ENCODE measurements at places on chromosomes 4 and X. TPM values are rescaled to one million over a fixed set of nuclear protein-coding genes. Genes with fewer than 3 reads are reported as not detected.

DNA sequence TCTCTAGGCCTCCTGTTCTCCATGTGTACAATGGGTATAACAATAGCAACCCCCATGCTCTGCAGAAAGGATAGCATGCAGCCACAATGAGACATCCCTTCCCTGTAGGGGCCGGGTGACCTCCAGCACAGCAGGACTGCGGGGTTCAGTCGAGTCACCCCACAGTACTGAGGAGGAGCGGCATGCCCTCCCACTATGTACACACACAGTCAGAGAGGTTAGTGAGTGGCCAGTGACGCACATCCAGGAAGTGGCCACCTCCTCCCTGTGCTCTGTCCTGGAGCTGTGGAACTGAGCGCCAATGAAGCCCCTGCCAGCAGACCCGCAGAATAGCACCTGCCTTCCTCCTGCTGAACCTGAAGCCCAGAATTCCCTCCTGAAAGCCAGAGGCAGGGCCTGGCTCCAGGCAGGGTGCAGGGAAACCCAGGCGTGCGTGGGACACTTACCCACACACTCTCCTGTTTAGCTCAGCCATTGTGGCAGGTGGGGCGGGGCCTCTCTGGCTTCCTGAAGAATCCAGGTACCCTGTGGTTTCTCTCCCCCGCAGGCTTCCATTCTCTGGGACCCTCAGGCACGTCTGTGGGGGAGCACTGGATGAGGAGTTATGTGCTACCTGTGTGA lies 50.0 kb downstream of the WFS1 start:
- no peak for DNase-seq

DNA sequence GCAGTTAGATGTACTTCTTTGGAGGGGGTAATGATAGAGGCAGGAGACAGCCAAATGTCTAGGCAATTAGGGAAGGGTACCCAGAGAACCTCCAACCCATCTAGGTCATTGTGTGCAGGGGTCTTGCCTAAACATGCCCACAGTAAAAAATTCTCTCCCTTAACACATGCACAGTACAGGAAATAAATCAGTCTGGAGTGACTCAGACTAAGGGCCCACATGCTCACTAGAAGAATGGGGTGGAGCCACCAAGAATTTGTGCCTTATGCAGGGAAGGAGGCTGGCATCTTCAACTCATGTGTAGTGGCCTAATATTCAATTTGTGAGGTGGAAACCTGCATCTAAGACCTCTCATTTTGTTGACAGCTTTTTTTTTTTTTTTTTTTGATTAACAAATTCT lies 945.3 kb upstream of the GRIA3 start:
- no peak for DNase-seq

GRCh38 chrX:20218836-20219505 lies 47.7 kb downstream of the RPS6KA3 start:
- peak; percentile 71 for DNase-seq

- no peak for DNase-seq
Measured at GRCh38 chr4:85755285-85755684, 280.3 kb downstream of the ARHGAP24 start.

DNA sequence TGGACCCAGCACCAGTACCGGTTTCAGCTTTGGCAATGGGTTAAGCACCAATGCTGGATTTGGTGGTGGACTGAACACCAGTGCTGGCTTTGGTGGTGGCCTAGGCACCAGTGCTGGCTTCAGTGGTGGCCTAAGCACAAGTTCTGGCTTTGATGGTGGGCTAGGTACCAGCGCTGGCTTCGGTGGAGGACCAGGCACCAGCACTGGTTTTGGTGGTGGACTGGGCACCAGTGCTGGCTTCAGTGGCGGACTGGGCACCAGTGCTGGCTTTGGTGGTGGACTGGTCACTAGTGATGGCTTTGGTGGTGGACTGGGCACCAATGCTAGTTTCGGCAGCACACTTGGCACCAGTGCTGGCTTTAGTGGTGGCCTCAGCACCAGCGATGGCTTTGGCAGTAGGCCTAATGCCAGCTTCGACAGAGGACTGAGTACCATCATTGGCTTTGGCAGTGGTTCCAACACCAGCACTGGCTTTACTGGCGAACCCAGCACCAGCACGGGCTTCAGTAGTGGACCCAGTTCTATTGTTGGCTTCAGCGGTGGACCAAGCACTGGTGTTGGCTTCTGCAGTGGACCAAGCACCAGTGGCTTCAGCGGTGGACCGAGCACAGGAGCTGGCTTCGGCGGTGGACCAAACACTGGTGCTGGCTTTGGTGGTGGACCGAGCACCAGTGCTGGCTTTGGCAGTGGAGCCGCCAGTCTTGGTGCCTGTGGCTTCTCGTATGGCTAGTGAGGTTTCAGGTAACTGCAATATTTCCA lies 9.8 kb downstream of the TRO start:
- no peak for DNase-seq

CHRNA9 gene
- 0.51 TPM for total RNA-seq

ADH7 gene
- not detected for total RNA-seq

All from SJCRH30 (cell line).